NCI-H2081 (cell line): ENCODE measurements at places on chromosomes 1 and 21.

- DNase-seq = no peak
These were observed 27.5 kb upstream of the MYSM1 start for GRCh38 chr1:58727364-58727763.

GRCh38 chr1:156525071-156525501, 24.5 kb upstream of the MEF2D start:
- DNase-seq = no peak

- DNase-seq = no peak
These were observed 12.2 kb downstream of the OR2B11 start for GRCh38 chr1:247445526-247446356.

DNA sequence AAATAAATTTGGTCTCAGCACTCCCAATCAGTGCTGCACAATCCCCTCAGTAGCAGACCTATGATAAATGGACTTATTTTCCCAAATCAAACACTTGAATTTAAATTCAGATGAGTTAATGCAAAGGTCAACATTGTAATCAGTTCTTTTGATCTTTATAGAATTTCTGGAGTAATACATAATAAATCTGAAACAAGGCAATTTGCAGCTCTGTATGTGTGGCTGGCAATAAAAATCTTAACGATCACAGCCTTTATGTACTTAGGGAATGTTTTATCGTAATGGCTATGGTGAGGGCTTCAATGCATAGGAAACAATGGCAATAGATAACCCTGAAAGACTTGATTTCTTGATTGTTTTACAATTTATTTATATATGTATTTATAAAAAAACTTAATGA, 91.4 kb downstream of the GPATCH2 start:
- DNase-seq = peak; percentile 82

DNA sequence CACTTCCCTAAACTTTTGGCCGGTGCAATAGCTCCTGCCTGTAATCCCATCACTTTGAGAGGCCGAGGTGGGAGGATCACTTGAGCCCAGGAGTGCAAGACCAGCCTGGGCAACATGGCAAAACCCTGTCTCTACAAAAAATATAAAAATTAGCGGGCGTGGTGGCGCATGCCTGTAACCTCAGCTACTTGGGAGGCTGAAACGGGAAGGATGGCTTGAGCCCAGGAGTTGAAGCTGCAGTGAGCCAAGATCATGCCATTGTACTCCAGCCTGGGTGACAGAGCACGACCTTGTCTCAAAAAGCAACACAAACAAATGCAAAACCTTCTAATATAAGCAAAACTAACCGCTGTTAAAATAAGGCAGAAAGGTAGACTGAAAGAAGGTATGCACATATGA, 25.9 kb downstream of the TMEM51 start:
- DNase-seq = no peak

DNA sequence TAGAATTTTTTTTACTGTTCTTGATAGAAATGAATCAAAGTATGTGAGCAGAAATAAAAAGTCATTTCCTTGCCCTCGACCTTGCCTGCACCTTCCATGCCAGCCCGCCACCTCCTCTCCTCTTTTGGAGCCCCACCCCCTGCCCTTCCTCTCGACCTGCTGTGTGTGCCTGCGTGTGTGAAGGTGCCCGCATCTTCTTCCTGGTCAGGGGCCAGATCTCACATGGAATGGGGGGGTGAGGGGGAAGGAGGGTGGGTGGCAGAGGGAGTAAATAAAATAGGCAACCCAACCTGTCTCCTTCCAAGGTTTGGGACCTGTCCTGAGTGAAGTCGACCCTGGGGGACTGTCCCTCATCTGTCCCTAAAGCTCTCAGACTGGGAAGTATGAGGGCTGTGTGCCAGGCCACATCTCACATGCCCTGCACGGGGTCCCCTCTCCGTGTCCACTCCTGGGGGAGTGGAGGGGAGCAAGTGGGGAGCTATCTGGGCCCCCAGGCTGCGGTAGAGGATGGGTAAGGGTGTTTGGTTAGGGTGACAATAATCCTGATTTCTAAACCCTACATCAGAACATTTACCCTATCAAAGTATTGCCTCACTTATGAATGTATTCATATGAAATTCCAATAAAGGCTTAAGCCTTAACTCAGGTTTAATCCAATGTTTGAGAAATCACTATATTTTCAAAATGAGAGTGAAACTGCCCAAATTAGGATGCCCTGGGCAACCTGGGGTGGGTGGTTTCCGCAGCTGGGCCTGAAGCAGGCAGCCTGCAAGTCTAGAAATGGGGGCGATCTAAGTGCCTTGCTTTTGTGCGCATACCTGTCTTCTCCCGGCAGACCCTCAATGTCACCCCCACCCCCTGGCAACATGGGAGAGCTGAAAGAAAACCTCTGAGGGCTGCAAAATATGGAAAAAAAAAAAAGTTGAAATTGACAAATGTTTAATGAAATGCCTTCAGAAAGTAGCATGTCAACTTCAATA, 15.4 kb downstream of the AMPD2 start:
- DNase-seq = no peak

DNA sequence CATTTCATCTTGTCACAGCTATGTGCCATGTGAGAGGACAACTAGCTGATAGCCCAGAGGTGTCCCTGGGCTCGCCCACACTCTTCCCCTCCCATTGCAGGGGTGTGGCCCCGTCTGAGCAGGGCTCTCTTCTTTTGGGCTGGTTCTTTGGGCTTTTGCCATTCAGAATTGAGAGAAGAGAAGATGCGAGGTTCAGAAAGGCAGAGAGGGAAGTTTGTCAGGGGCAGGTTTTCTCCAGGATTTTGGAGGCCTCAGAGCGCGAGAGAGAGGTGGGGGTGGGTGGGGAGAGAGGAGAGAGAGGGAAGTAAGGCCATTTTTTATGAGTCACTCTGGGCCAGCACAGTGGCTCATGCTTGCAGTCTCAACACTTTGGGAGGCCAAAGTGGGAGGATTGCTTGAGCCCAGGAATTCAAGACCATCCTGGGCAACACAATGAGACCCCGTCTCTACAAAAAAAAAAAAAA, 5.2 kb downstream of the IFI6 start:
- no peak for DNase-seq

DNA sequence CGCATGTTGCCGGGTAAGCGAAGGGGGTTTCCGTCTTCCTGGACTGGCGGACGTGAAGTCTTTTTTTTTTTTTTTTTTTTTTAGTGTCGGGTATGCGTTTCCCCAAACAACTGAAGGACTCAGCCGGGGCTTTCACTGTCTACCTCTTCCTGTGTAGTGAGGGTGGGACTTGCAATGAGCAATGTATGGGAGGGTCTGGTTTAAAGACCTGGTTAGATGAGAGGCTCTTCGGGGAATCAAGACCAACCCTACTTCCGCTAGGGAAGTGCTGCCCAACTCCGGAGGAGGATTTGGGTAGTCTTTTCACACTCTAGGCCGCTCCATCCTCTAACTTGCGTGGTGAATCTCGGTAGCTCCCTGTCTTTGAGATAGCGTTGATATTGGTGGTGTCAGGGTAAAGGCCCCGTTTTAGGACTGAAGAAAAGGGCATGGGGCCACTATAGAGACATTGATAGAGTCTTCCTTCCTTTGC, 754 bp downstream of the PRRC2C start:
- DNase-seq = peak; percentile 70

DNA sequence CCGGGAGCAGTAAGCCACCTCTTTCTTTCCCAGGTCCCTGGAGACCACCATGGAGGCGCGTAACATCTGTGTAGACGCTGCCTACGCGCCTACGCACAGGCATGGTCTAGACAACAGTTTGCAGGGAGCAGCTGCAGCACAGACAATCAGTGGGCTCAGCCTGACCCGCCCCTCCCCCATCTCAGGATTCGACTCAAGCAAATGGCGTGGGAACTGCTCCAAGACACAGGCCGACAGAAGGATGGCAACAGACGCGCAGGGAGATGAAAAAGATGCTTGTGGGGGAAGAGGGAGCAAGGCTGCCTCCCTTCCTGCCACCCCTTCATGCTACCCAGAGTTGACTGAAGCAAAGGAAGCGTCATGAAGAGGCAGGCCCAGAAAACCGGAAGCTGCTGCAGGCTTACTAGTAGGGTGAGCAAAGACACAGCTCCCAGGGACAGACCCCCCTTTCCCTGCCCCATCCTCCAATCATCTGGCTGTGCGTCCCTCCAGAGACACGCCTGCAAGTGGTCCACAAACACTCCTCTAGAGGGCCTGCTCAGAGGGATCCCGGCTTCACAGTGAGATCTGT, 19.5 kb downstream of the STK40 start:
- DNase-seq = no peak

GRCh38 chr1:94079080-94079940, 41.6 kb downstream of the ABCA4 start:
- DNase-seq = no peak

- no peak for DNase-seq
These were observed 1.6 kb upstream of the PTPN7 start for GRCh38 chr1:202162047-202162417.

DNA sequence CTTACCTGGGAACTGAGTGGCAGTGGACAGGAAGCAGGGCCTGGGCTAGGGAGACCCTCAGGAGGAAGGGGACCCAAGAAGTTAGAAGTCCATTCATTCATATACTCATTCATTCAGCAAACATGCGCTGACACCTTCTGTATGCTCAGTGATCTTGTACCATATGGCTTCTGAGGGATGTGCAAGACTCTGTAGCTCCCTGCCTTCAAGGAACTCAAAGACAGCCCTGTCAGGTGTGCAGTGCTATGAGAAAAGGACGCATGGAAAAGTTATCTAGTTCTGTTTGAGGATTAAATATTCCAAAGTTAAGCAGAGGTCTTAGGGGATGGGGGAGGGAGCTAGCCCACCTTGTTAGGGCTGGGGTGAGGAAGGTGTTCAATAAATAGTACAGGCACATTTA, 12.5 kb downstream of the DMAP1 start:
- DNase-seq = no peak

GRCh38 chr1:233722212-233722979, 108.5 kb downstream of the KCNK1 start:
- DNase-seq = no peak
